Activated CD4-positive, alpha-beta T cell treated with anti-CD3 and anti-CD28 coated beads, Interleukin-2, amount 50 U/mL, for 4 hours (primary cell): ENCODE measurements at places on chromosomes 4 and X.

- no peak for DNase-seq
Observed at GRCh38 chr4:84286048-84286447, 213.0 kb downstream of the NKX6-1 start.

DNA sequence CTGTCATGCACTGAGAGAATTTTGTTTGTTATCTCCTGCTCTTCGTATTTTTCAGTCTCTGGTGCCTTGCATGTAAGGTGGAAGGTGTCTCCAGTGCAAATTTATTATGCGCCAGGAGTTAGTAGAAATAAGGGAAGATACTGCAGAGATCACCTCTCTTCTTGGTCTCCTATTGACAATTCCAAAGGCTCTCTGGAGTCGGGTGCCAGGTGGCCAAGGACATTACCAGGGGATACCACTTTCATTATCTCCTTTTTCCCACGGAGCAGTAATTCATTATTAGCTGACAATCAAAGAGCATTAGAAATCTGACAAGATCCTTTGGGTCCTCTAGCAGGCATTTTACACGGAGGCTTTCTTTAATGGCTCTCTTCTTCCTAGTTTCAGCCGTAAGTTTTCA, 26.0 kb downstream of the ADD1 start:
- DNase-seq, result no peak

DNA sequence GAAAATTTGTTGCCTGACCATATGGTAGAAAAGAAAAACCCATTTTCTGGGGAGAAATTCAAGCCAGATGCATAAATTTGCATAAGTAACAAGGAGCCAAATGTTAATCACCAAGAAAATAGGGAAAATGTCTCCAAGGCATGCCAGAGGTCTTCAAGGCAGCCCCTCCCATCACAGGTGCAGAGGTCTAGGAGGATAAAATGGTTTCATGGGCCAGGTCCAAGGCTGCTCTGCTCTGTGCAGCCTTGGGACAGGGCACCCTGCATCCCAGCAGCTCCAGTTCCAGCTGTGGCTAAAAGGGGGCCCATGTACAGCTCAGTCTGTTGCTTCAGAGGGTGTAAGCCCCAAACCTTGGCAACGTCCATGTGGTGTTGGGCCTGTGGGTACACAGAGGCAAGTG, 200.0 kb downstream of the LARP7 start:
- DNase-seq, result no peak

DNA sequence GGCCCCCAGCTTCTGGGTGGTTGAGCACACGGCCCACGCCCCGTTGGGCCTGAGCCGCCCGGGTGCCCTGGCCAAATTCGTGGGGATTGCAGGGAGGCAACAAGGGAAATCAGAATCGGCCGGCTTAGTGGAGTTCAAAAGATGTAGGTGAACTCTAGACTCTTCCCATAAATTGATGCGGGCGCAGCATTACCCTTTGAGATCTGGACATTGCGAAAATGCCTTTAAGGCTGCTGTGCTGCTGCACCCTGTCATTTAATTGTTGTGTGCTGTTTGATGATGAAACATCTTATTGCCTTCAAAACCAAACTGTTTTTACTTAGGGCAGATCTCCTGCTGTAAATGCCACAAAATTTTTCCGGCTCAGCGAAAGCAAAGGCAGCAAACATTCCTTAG, 409 bp upstream of the MPP1 start:
- DNase-seq, result no peak

DNA sequence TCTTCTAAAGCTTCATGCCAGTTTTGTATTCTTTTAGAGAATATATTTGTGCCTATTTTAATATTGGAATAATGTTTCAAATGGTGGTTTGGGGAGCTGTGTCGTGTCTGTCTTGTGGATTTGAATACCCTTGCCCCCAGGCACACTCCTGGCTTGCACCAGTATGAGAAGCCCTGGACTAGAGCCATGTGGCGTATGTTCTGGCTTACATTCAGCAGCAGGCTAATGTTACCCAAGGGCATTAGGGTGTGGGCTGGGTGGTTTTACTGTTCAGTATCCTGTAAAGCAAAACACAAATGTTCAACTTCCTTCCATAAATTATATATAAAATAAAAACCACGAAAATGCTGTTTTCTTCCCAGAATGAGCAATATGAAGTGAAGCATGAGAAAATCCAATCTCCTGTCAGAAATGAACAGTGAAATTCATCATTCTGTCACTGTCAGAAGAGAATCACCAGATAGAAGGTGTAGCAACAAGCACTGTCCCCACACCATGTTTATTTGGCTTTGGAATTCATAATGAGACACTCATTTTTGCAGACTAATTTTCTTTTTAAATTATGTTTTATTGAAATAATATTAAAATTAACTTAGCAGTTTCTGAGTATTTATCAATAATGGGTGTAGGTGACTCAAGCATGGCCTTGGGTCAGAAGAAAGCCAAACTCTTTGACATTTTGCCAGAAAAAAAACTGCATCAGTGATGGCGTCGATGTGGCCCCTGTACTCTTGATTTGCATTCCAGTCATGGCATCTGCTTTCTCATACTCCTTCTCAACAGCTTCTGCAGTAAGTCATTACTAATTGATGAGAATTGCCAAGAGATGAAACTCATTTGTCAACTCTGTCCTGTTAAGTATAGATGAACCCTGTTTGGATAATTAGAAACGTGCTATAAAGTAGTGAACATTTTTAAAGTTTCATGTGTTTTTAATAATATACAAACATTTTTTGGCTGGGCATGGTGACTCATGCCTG, 43.8 kb downstream of the WWC2 start:
- no peak for DNase-seq
